Left hindlimb (tissue), 1 donor: ENCODE measurements at places on chromosomes 13 and 19.

DNA sequence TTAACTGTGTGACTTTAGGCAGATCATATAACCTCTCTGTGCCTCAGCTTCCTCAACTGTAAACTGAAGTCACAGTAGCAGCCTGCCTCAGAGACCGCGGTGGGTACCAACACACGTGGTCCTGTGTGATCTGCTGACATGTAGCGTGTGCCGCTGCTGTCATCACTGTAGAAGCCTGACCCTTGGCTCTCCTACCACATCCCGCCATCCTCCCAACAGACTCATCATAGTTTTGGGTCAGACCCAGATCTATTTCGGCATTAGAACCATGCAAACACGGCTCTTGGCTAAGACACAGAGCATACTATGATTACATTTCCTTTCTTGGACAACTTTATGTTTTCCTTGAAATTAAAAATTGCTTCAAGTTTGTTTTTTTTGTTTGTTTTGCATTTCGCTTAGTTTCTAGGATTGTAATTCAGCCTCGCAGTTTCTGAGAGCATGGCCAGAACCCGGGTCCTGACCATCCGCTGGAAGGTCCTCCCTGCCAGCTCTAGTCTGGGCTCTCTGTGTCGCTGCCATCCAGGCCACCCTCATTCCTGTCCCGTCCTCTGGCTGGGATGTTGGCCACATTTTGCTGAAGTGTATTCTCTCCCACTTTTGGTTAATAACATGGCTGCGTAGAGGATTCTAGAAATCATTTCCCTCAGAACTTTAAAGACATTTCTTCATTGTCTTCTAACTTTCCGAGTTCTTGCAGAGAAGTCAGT lies 53.0 kb downstream of the GGACT start:
- DNase-seq: no peak

GRCh38 chr13:112977525-112977924 lies 8.5 kb downstream of the MCF2L start:
- no peak for DNase-seq

- DNase-seq: peak; percentile 57
These were observed 6.6 kb downstream of the EPS8L1 start for GRCh38 chr19:55082020-55082851.

DNA sequence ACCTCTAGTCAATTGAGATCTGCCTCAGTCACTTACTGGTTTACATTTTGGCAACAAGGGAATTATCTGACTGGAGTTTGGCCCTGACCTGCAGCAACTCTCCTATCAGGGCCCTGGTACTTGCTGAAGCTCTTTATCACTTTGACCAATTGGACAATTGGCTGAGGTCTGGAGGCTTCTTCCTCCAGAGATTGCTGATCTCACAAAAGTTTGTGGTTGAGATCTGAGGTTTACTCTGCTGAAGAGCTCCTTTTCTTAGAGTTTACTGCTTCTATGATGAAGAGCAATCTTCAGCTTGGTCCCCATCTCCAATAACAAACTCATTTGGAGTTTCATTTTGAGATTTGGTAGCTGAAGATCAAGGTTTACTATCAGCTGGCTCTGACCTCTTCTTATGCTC lies 276.9 kb upstream of the SGCG start:
- DNase-seq: no peak

- DNase-seq: no peak
These were observed 14.5 kb downstream of the SACS start for GRCh38 chr13:23418776-23419683.

- DNase-seq: no peak
These were observed 72.3 kb downstream of the GPR12 start for GRCh38 chr13:26688286-26688685.

- DNase-seq: no peak
These were observed 474.7 kb downstream of the DIAPH3 start for GRCh38 chr13:59689057-59689456.

GRCh38 chr13:112069845-112070251 lies 2.9 kb downstream of the SOX1 start:
- no peak for DNase-seq

GRCh38 chr19:17312189-17313113 lies 3.1 kb downstream of the DDA1 start:
- no peak for DNase-seq

GRCh38 chr13:20903164-20903475 lies 574 bp upstream of the XPO4 start:
- no peak for DNase-seq

GRCh38 chr13:63190219-63190618 lies 1774.6 kb upstream of the PCDH20 start:
- DNase-seq: no peak

- DNase-seq: no peak
These were observed 79.3 kb upstream of the TM9SF2 start for GRCh38 chr13:99421758-99422585.

DNA sequence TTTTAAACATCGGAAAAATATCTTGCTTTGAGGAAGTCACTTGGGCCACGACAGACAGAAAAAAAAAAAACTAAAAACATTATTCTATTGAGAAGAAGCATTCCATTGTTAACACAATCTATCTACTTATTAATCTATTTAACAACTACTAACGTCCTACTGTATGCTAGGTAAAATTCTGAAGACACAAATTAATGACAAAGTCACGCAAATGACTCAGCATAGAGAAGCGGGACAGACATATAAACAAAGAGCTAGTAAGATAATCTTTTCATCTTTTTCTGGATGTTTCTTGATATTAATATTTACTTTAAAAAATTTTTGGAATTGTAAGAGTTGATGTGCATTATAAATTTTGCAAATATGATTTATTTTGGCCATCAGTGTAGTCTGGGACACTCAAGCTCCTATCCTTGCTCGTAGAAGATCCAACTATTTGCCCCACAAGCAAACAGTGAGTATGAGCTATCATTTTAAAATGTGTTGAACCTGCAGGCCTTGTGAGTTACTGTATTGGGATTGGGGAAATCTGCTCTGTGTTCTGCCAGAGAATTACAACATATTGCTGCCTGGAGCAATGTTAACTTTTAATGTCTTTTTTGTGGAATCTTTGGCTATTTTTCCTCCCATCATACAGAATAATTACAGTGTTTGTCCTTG lies 109.1 kb downstream of the PCDH9 start:
- DNase-seq: no peak

DNA sequence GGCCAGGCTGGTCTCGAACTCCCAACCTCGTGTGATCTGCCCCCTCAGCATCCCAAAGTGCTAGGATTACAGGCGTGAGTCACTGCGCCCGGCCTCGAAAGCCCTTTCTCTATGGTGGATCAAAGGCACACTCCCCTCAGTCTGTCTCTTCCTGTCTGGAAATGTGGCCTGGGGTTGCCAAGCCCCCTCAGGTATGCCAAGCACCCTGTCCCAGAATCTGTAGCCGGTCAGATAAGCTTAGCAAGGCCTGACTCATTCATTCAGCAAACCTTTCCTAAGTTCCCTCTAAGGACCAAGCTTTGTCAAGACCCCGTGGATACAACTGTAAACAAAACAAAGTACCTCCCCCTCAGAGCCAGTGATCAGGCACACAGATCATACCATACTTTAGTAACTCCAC lies 14.1 kb downstream of the NUCB1 start:
- DNase-seq: no peak

DNA sequence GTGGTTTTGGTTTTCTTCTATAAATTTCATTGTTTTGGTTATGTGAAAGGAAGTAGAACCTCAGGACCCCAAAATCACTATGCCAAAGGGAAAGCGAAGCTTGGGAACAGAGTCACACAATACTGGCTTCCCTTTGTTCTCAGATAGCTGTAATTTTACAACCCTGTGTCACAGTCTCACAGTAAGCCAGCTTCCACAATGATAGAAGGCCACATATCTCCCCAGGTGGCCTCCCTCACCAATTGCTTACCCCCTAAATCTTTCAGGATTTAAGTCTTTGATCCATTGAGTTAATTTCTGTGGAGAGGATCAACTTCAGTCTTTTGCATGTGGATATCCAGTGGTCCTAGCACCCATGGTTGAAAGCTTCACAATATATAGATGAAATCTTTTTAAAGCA lies 58.7 kb downstream of the SLC15A1 start:
- no peak for DNase-seq

GRCh38 chr19:41328842-41329225 lies 18.9 kb downstream of the CCDC97 start:
- DNase-seq: no peak

- peak; percentile 82 for DNase-seq
These were observed 2.0 kb downstream of the OLFM2 start for GRCh38 chr19:9934132-9934950.

DNA sequence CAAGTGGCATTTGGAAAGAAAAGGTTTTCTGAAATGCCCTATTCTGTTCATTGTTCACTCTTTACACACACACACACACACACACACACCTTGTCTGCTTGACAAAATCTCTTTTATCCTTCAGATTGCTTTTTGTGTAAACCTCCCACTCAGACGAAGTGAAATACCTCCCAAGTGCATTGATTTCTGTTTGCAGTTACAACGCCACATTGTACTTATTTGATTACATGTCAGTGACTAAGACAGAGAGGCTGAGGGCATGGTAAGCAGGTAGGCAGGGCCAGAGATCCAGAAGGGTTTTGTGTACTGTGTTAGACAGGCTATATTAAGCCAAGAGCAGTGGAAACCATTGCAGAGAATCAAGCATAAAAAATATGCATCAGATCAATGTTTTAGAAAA lies 561.8 kb downstream of the GPC6 start:
- DNase-seq: no peak

DNA sequence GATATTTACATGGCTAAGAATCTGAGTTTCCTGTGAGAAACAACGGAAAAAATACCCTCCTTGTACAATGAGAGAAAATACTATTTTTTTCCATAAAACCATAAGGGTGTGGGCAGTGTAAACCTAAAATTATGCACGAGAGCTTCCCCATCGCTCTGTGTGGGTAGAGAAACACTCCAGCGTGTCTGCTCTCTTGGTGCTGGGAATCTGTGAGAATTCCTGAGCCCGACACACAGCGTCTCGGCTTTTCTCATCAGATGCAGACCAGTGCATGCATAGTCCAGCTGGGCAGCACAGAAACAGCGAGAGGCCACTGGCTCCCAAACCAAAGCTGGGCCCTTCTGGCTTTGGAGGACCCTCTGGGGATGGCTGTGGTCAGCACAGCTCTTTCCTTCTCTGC lies 12.0 kb downstream of the PLPP2 start:
- DNase-seq: no peak

GRCh38 chr13:63463782-63464610 lies 2048.3 kb upstream of the PCDH20 start:
- DNase-seq: no peak

DNA sequence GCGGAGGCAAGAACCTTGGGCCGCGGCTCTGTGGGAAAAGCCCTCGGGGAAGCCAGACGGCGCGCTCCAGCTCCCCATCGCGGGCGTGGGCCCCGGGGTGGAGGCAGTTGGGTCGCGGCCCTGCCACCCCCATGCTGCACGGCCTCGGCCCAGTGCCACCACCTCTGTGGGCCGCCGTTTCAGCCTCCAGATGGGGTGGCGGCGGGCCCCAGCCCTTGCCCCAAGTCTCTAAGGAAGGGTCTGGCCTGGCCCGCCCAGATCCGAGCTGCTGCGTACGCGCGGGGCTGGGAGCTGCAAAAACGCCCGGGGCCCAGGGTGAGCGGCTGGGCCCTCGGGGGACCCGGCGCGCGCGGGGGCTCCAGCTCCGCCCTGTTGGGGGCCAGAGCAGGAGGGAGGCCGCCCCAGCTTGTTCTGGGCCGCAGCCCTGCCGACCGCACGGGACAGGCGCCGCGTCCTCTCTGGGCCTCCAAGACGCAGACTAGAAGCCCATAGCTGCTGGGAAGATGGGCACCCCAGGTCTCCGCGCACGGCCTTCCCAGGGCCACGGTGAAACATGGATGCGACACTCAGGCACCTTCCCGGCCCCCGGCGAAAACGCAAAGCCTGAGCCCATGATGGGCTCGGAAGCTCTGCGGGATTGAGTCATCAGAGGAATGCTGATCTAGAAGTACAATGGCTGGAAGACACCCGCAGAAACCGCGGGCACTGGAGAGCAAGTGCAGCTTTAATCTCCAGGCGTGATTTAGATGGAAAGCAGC lies 110.1 kb downstream of the KCTD15 start:
- DNase-seq: peak; percentile 39

- DNase-seq: no peak
These were observed 168.3 kb downstream of the PCDH20 start for GRCh38 chr13:61247149-61247936.

DNA sequence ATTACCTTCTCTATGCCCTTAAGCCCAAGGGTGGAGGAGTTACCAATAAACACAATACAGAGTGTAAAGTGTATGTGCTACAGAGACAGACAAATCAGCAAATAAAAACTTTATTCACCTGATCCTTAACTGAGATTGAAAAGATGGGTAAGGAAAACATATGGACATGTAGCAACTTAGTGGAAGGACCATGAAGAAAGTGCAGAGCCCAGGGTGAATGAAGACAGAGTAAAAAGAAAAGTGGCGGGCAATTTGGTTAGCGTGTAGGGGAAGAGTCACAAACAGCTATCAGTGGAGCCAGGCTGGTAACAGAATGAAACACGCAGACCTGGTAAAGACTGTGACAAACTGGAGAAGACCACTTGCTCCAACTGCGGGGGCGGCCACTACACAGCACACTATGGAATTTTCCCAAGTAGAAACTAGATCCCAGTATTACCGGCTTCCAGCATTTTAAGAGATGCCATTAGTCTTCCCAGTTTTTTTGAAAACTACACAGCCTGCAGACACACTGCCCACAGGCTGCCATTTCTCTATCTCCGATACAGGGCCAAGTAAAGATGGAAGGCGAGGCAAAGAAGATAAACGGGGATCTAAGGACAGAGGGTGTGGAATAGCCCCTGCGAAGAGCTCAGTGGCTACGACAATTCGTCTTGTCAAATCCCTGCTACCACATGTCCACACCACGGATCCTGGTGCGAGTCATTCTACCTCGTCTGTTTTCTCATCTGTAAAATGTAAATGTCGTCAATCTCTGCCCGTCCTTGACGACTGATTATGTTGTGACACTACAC lies 1.2 kb downstream of the UQCRFS1 start:
- no peak for DNase-seq

GRCh38 chr13:36352350-36352749 lies 6.2 kb upstream of the SPART start:
- no peak for DNase-seq

DNA sequence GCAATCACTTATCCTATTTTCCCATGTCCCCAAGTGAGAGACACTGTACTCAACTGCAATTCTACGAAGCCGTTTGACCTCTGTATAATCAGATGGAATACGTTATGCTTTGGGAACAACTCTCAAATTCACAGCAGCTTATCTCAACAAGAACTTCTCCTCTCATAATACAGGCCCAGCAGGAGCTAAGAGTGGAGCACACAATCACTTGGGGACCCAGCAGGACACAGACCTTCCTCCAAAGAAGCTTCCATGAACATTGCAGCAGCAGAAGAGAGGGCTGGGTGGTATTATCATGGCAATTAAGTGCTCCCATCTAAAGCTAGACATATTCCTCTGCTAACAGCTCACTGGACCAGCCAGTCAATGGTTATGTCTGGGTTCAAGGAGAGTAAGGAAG lies 428.3 kb upstream of the MIR17HG start:
- no peak for DNase-seq

GRCh38 chr13:48819899-48820298 lies 155.8 kb upstream of the FNDC3A start:
- no peak for DNase-seq

DNA sequence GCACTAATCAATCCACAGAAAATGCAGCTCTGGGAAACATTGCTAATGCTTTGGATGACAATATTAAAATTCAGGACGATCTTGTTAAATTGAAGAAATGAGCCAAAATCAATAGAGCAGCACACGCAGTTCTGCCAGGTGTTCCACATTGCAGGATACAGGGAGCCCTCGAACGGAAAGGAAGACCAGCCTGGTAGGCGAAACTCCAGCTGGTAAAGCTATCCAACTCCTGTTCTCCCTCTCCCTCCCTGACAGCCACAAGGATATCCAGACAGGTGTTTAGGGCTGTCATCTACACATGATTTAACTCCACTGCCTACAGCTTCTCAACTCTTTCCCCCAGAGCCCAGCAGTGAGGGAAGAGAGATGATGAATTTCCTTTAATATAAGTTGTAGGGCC lies 67.7 kb downstream of the EPSTI1 start:
- no peak for DNase-seq
